ENCODE measurements at places on chromosomes 2 and 18. TPM values are rescaled to one million over a fixed set of nuclear protein-coding genes. Genes with fewer than 3 reads are reported as not detected.

The SP140 gene
- total RNA-seq: 0.52 TPM

The CEBPZOS gene
- total RNA-seq: 9.9 TPM

GRCh38 chr2:232142049-232142448, 180.5 kb downstream of the DIS3L2 start:
- H3K4me1 ChIP-seq: peaks cover 18% of the 10 kb centered on the region
- H3K4me3 ChIP-seq: no peak overlapping the region

DNA sequence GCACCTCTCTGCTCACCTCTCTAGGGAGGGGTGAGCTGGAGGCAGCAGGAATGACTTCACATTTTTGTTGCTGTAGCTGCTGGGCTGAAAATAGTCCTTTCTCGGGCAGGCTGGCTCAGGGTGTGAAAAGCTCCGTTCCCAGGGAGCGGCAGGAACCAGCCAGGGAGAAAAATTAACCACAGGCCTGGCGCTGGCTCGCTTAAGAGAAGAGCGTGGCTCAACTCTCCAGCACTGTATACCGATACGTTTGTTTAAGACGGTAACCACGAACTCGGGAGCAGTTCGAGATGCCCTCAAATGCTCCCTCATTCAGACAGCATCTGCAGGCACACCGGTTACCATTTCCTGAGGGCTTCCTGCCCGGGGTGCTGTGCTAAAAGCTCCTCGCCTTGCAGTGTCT, 129.6 kb downstream of the CELF4 start:
- no peaks in the 10 kb centered on the region for H3K27me3 ChIP-seq
- no peak overlapping the region for H3K4me3 ChIP-seq
- H3K4me1 ChIP-seq: no peaks in the 10 kb centered on the region
- H3K36me3 ChIP-seq: no peaks in the 10 kb centered on the region
- DNase-seq: no peak
- H3K27ac ChIP-seq: no peak overlapping the region

The ALK gene
- total RNA-seq: 0.26 TPM

The NCKAP5 gene
- 2.6 TPM for total RNA-seq

The COMMD1 gene
- total RNA-seq: 19.1 TPM

GRCh38 chr2:217856159-217856558, 146.6 kb downstream of the TNS1 start:
- peaks cover 7% of the 10 kb centered on the region for H3K36me3 ChIP-seq
- H3K27ac ChIP-seq: no peak overlapping the region
- H3K4me3 ChIP-seq: no peak overlapping the region
- H3K4me1 ChIP-seq: peaks cover 19% of the 10 kb centered on the region
- DNase-seq: no peak

GRCh38 chr2:217951521-217952247, 51.1 kb downstream of the TNS1 start:
- no peaks in the 10 kb centered on the region for H3K27me3 ChIP-seq
- no peak for DNase-seq
- H3K27ac ChIP-seq: peak overlapping the region; percentile 18
- peaks cover 61% of the 10 kb centered on the region for H3K4me1 ChIP-seq
- H3K36me3 ChIP-seq: no peaks in the 10 kb centered on the region

The TFCP2L1 gene
- 8.3 TPM for total RNA-seq

The ALPI gene
- not detected for total RNA-seq

The SLC30A3 gene
- not detected for total RNA-seq

The SH3RF3 gene
- 5.6 TPM for total RNA-seq

- no peak overlapping the region for H3K27ac ChIP-seq
- DNase-seq: no peak
- no peak overlapping the region for H3K4me3 ChIP-seq
- no peaks in the 10 kb centered on the region for H3K4me1 ChIP-seq
- H3K27me3 ChIP-seq: no peaks in the 10 kb centered on the region
- H3K36me3 ChIP-seq: no peaks in the 10 kb centered on the region
These were observed 515.9 kb downstream of the SLC4A3 start for GRCh38 chr2:220143336-220143735.

The PLEK gene
- total RNA-seq: 3.0 TPM

The MLPH gene
- 30.3 TPM for total RNA-seq

- no peak overlapping the region for H3K4me3 ChIP-seq
- no peaks in the 10 kb centered on the region for H3K4me1 ChIP-seq
- no peaks in the 10 kb centered on the region for H3K27me3 ChIP-seq
- no peak overlapping the region for H3K27ac ChIP-seq
- DNase-seq: peak; percentile 53
- no peaks in the 10 kb centered on the region for H3K36me3 ChIP-seq
These were observed 86.6 kb downstream of the MARCO start for GRCh38 chr2:119028327-119029174.

DNA sequence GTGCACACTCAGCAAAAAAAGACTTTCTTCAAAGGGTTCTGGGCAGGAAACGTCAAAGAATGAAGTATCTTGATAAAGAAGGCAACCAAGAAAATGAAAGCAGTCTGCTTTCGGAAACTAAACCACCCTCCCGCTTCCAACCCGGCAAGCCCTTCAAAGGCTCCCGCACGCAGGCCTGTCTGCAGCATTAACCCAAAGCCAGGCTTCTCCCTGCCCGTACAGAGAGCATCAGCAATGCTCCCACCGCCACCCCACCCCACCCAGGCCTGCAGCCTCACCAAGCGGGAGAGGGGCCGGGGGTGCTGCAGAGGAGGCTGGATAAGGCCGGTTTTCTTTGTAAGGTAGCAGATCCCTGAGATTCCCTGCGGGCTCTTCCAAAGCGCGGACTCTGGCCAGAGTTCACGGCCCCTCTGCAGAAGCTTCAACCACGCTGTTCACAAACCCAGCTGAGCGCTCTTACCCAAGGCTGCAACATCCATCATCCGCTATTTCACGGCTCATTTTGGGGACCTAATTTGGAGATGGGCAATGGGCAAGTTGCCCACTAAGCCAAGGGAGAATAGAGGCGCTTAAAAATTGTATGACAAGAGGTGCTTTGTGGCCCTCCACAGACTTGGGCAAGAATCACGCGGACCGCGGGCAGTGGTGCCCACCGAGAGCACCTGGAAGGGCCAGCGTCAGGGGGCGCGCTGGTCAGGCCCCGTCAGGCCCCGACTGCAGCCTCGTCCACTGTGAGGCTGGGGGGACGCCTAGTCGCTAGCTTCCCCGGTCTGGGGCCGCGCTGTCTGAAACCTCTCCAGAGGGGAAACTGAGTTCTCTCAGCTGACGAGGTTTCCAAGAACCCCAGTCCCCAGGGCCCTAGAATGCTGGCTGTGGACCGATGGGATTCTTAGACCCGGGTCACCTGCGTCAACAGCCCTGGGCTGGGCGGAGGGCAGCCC, 225.4 kb upstream of the ID2 start:
- no peaks in the 10 kb centered on the region for H3K36me3 ChIP-seq
- DNase-seq: no peak
- H3K4me3 ChIP-seq: no peak overlapping the region
- peaks cover 20% of the 10 kb centered on the region for H3K4me1 ChIP-seq
- peak overlapping the region; percentile 51 for H3K27ac ChIP-seq

DNA sequence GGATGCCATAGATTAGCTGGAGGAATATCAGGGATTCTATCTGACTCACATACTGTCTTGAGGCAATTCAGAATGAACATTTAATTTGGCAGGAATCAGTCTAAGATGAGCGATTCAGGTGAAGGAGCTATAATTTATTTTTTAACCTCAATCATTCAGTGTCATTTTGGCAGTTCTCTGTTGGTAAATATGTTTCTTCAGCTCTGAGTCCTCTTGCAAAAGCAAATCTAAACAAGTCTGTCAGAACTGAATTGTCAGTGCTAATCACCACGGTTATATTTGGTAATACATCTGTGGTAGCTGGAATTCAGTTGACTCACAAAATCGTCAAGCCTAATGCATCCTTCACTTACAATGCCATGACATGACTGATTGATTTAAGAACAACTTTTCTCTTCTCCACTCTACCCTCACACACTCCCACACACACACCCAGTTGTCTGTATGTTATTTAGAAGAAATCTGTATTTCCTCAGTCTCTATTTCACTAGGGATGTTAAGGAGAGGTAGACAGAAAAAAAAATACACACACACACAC, 516.6 kb upstream of the NXPH2 start:
- DNase-seq: no peak
- H3K27ac ChIP-seq: no peak overlapping the region
- no peaks in the 10 kb centered on the region for H3K4me1 ChIP-seq
- no peaks in the 10 kb centered on the region for H3K36me3 ChIP-seq
- H3K27me3 ChIP-seq: no peaks in the 10 kb centered on the region

GRCh38 chr2:229980431-229981184, 58.3 kb downstream of the FBXO36 start:
- DNase-seq: peak; percentile 21
- H3K27ac ChIP-seq: no peak overlapping the region
- no peak overlapping the region for H3K4me3 ChIP-seq
- no peaks in the 10 kb centered on the region for H3K27me3 ChIP-seq
- no peaks in the 10 kb centered on the region for H3K36me3 ChIP-seq

- no peak for DNase-seq
- no peaks in the 10 kb centered on the region for H3K36me3 ChIP-seq
- H3K4me3 ChIP-seq: no peak overlapping the region
- no peaks in the 10 kb centered on the region for H3K27me3 ChIP-seq
- no peak overlapping the region for H3K27ac ChIP-seq
These were observed 1251.6 kb upstream of the ZEB2 start for GRCh38 chr2:145771525-145771924.

- DNase-seq: peak; percentile 74
- H3K4me1 ChIP-seq: peaks cover 61% of the 10 kb centered on the region
- H3K27me3 ChIP-seq: no peaks in the 10 kb centered on the region
- peak overlapping the region; percentile 98 for H3K27ac ChIP-seq
- peak overlapping the region; percentile 84 for H3K4me3 ChIP-seq
These were observed 697 bp downstream of the KCMF1 start for GRCh38 chr2:84971510-84972206.

The GAREM1 gene
- 16.1 TPM for total RNA-seq

The TMEM247 gene
- total RNA-seq: not detected

DNA sequence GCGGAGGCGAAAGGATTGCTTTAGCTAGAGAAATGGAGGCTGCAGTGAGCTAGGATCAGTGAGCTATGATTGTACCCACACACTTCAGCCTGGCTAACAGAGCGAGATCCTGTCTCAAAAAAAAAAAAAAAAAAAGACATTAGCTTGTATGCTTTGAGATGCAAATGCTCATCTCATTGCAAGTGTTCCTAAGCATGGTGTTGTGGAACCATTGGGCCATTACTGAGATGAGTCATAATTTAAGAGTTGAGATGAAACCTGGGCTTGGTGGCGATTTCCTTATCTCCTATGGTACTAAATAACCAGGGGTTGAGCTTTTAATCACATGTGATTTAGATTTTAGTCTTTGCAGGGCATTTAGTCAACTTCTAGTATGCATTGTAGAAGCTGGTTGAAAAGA, 2.2 kb downstream of the PLEKHA3 start:
- no peaks in the 10 kb centered on the region for H3K36me3 ChIP-seq
- H3K4me3 ChIP-seq: no peak overlapping the region
- H3K4me1 ChIP-seq: peaks cover 52% of the 10 kb centered on the region
- H3K27ac ChIP-seq: no peak overlapping the region
- no peaks in the 10 kb centered on the region for H3K27me3 ChIP-seq

The SLC11A1 gene
- total RNA-seq: 7.3 TPM

The FTCDNL1 gene
- total RNA-seq: 2.6 TPM

The RASGRP3 gene
- total RNA-seq: 22.1 TPM

All from body of pancreas (tissue), 4 donors.